ENCODE measurements at places on chromosomes 5 and 9.

- DNase-seq, result peak; percentile 14
Measured at GRCh38 chr9:123929177-123929869, 603 bp downstream of the DENND1A start.

GRCh38 chr9:121508415-121508814 is 8.8 kb upstream of the GGTA1 start:
- DNase-seq, result no peak

- no peak for DNase-seq
Measured at GRCh38 chr5:33894566-33894965, 2.8 kb upstream of the ADAMTS12 start.

GRCh38 chr9:109328978-109329637 is 8.2 kb upstream of the EPB41L4B start:
- no peak for DNase-seq

- no peak for DNase-seq
Measured at GRCh38 chr9:80951675-80952074, 737.7 kb downstream of the TLE1 start.

- no peak for DNase-seq
Measured at GRCh38 chr5:45093377-45093776, 284.6 kb downstream of the MRPS30 start.

DNA sequence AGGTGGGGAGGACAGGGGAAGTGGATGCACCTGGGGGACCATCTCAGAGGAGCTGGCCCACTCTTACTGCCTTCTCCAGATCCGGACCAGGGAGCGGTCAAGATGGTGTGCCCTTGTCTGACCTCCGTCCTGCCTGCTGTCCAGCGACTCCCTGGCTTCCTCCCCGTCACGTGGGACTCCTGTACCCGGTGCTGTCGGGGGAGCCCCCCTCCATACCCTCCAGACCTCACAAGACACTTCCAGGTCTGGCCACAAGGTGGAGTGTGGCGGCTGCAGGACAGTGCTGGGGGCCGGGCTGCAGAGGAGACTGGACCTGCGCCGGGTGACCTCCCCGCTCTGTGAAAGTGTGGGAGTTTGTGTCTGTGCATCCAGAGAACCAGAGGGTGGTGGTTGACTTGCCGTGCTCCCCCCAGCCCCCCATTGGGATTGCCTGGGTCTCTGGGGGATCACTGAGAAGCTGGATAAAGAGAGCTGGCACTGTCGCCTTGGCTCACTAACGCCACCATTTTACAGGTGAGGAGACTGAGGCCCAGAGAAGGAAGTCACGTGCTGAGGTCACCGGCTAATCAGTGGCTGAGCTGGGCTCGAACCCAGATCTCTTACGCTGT is 1.9 kb upstream of the CRB2 start:
- peak; percentile 24 for DNase-seq

DNA sequence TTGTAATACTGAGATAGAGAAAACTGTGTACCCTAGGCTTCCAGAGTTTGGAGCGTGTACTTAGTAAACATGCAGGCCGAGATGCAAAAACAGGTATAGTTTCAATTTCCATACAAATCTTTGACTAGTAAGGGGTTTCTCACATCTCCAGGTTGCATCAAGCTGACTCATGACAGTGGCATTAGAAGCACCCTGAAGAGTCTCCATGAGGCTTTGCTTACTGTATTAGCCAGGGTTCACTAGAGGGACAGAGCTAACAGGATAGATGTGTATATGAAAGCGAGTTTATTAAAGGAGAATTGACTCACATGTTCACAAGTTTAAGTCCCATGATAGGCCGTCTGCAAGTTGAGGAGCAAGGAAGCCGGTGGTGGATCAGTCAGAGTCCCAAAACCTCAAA is 275.3 kb upstream of the CDH6 start:
- no peak for DNase-seq
